Renal cortex interstitium (tissue), 15 donors: ENCODE measurements at places on chromosomes 13 and 19.

- DNase-seq = no peak
Measured at GRCh38 chr13:97353927-97354675, 79.9 kb upstream of the RAP2A start.

- no peak for DNase-seq
Measured at GRCh38 chr19:58562122-58563033, 4.0 kb upstream of the UBE2M start.

- DNase-seq = no peak
Measured at GRCh38 chr19:46967578-46968032, 52.0 kb upstream of the NPAS1 start.

DNA sequence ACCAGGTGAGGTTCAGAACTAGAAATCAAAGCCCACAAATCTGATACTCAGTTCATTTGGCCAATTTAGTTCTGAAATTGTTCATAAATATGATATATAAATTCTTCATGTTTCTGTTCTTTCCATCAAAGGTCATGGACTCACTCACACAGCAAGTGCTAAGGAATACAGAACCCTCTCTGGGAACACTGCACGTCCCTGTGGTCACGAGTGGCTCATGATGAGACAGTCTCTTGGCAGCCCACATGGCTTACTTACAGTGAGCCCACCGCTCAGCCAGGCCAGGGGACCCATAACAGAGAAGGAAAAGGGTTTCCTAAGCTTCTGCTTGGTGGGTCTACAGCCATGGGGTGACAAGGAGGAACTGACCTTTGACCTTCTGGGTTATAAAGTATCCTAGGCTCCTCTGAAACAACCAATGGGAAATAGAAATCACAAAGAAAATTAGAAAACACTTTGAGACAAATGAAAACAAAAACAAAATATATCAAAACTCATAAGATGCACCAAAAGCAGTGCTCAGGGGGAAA lies 67.4 kb downstream of the CDADC1 start:
- DNase-seq = no peak

DNA sequence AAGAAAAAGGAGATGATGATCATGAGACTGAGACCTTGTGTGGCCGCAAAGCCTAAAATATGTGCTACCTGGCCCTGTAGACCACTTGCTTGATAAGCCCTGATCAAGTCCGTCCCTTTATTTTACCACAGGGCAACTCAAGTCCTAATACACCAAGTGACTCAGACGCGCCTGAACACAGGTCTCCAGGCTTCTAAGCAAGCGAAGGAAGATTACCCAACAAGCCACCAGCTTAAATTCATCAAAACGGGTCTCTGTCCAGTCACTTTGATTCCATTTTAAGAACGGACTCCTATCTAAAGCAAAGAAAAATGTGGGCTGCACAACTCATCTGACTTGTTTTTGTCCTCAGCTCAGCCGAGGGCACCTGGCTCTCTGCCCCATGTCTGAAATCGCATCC lies 26.8 kb downstream of the SLC7A1 start:
- no peak for DNase-seq

- no peak for DNase-seq
Measured at GRCh38 chr13:87999240-87999700, 328.1 kb downstream of the SLITRK5 start.

DNA sequence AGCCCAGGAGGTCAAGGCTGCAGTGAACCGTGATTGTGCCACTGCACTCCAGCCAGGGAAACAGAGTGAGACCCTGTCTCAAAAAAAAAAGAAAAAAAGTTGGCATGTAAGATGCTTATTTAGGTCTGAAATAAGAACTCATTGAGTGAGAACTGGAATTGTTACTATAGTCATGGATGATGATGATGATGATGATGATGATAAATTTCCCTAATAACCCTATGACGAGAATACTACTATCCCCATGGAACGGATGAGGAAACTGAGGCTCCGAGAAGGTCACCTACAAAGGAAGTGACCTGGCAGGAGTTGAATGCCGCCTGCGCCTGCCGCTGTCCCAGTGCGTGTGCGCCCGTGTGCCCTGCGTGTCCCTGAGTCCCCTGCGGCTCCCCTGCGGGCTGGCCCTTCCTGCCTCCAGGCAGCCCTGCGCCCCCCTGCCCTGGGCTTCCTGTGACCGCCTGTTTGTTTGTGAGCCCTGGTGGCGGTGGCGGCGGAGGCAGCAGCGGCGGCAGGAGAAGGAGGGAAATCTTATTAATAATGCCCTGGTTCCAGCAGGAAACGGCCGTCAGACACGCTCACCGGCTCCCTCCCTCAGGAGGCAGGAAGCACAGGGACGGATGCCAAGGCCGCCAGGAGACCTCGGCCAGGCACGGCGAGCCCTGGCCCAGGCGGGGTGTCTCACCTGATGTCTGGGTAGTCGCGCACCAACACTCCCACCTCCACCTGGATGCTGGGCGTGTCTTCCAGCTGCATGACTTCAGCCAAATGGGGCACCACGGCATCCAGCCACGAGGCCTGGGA lies 29.6 kb downstream of the EXOC3L2 start:
- DNase-seq = no peak
